ENCODE measurements at places on chromosomes 13 and 19.
A peak's percentile ranks its signal among the peaks of the same experiment; 100 is the strongest.

DNA sequence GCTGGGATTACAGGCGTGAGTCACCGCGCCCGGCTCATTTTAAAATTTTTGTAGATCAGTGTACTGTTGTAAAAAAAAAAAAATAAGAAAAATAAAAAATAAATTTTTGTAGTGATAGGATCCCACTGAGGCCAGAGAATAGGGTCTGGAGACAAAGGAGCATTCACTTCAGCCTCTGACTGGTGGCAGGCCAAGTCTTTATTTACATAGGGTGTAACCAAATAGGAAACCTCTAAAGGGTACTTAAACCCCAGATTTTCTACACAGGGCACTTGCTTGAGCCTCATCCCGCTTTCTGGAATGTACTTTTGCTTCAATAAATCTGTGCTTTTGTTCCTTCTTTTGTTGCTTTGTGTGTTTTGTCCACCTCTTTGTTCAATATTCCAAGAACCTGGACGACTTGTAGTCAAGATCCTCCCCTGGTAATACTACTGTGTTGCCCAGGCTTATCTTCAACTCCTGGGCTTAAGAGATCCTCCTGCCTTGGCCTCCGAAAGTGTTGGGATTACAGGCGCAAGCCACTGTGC, 2.1 kb upstream of the PDCD2L start:
- DNase-seq, result no peak

DNA sequence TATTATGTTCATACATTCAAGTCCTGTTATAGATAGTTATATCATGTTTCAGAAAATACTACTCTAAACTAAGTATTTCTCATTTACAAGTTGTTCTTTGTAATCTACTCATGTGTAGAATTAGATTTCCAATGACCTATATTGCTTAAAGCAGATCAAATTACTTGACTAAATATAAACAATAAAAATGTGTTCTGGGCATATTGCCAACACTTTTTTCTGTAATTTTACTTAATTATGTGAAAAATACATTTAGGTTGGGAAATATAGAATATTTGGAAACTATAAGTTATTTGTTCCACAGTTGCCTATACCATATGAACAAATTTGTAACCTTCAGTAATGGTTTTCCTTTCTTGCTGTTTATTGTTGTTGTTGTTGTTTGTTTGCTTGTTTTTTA, 275.2 kb upstream of the PCDH9 start:
- no peak for DNase-seq

GRCh38 chr13:55347528-55347927, 1793.2 kb upstream of the PRR20A start:
- no peak for DNase-seq

DNA sequence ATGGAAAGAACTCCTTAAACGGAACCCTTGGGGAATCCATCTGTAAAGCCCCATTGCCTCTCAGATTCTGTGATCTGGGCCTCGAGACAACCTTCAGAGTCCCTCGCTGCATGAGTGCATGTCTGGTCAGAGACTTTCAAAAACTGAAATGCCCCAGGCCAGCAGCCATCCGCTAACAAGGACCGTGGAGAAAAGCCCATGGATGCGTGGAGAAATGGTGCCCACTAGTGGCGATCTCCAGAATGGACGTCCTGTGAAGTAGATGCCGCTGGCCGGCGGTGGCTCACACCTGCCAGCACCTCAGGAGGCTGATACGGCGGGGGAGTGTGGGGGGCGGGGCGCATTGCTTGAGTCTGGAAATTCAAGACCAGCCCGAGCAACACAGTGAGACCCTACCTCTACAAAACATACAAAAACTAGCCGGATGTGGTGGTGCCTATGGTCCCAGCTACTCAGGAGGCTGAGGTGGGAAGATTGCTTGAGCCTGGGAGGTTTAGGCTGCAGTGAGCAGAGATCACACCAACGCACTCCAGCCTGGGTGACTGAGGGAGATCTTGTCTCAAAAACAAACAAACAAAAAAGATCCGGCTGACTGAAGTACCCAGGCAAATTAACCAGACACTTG, 7.9 kb upstream of the CDC16 start:
- DNase-seq, result peak; percentile 54

GRCh38 chr19:13120817-13121216, 2.8 kb downstream of the NACC1 start:
- no peak for DNase-seq

DNA sequence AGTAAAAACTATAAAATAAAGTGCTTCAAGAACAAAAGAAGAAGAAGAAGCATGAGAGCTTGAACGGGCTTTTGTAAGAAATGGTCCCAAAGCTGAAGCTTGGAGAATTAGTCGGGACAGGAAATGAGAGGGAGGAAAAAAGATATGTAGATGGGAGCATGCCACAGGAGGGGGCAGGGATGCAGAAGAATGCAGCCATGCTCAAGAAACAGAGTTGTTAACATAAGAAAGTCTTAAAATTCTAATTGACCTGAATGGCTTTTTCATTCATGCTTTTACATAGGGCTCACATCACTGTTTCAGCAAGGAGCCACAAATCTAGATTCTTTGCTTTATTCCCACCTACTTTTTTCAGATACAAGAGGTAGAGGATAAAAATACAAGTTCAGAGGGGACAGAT, 27.7 kb upstream of the NBEA start:
- DNase-seq, result no peak

DNA sequence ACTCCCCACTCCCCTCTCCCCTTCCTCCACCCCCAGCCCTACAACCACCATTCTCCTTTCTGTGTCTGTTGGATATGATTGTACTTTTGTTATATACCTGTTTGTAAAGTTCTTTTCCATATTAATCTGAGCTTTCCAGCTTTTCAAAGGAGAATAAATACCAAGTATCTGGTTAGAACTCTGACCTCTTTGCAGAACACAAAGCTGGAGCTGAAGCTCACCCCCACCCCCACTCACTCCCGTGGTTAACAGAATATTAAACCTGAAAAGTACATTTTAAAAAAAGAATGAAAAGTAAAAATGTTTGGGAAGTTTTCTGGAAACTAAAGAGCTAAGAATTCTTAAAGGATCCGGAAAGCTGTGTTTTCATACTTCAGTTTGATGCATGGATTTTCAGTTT, 155.2 kb upstream of the RNF113B start:
- no peak for DNase-seq

DNA sequence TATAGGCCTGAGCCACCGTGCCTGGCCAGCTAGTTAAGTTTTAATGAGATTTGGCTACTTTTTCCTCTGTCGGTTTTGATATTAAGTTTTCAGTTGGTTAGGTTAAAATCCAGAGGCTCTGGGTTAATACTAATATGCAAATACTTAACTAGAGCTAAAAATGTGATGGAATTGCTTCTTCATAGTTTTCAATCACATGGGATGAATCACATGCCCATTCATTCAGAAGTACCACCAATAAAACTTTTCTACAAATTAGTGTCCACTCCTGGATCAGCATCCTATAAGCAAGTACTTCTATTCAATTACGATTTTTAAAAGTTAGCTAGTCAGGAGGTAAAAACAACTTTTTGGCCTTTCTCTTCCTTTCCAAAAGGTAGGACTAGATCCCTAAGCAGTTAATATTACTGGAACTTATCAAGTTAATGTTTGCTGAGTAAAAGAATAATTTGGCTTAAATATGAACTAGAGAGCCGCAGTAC, 4.3 kb downstream of the SLC25A30 start:
- DNase-seq, result no peak

Data from D721Med (cell line).